PC-9 (cell line): ENCODE measurements at places on chromosomes 11 and 22. TPM values are rescaled to one million over a fixed set of nuclear protein-coding genes. Genes with fewer than 3 reads are reported as not detected.

C1QTNF4 gene
- 0.22 and 0.63 TPM in 2 replicates for total RNA-seq

NAALAD2 gene
- total RNA-seq, result not detected in 2 replicates

PDGFB gene
- total RNA-seq, result 35.5 and 39.7 TPM in 2 replicates

OR51B5 gene
- 1.2 and 2.7 TPM in 2 replicates for total RNA-seq

ISX gene
- not detected in 2 replicates for total RNA-seq

OR52H1 gene
- not detected in 2 replicates for total RNA-seq

SCARF2 gene
- total RNA-seq, result 0.52 and 1.7 TPM in 2 replicates

TECTA gene
- total RNA-seq, result 0.04 TPM in 1 of 2 replicates, not detected in the other

CBLIF gene
- not detected in 2 replicates for total RNA-seq

FOLR1 gene
- 4.7 and 5.0 TPM in 2 replicates for total RNA-seq

SYT9 gene
- total RNA-seq, result not detected in 2 replicates

ZNF215 gene
- total RNA-seq, result 2.0 and 2.6 TPM in 2 replicates

KCNK4 gene
- 0.53 and 0.57 TPM in 2 replicates for total RNA-seq

IGLL1 gene
- not detected in 2 replicates for total RNA-seq

APOA4 gene
- not detected in 2 replicates for total RNA-seq

AMOTL1 gene
- 48.0 and 60.5 TPM in 2 replicates for total RNA-seq

RPS19BP1 gene
- total RNA-seq, result 60.7 and 94.3 TPM in 2 replicates

F2 gene
- 0.20 TPM in 1 of 2 replicates, not detected in the other for total RNA-seq

HARBI1 gene
- 6.6 and 8.0 TPM in 2 replicates for total RNA-seq

OR5AR1 gene
- not detected in 2 replicates for total RNA-seq

CRYBB2 gene
- 1.0 TPM in 2 replicates for total RNA-seq

PTPRJ gene
- total RNA-seq, result 43.3 and 43.7 TPM in 2 replicates

SLC22A8 gene
- total RNA-seq, result not detected in 2 replicates

BIK gene
- total RNA-seq, result 10.6 and 14.5 TPM in 2 replicates

SLC25A18 gene
- 0.48 and 0.57 TPM in 2 replicates for total RNA-seq

CARD18 gene
- total RNA-seq, result not detected in 2 replicates

VSIG10L2 gene
- not detected in 2 replicates for total RNA-seq

CALCA gene
- not detected in 2 replicates for total RNA-seq

FBXO3 gene
- total RNA-seq, result 28.3 and 32.9 TPM in 2 replicates

GRAP2 gene
- not detected in 2 replicates for total RNA-seq

TBX1 gene
- total RNA-seq, result 0.74 and 2.4 TPM in 2 replicates

ART5 gene
- total RNA-seq, result not detected in 2 replicates

MRGPRX3 gene
- total RNA-seq, result not detected in 2 replicates

BTBD18 gene
- total RNA-seq, result not detected in 2 replicates

DRD2 gene
- not detected in 2 replicates for total RNA-seq

LRP5 gene
- 112 and 129 TPM in 2 replicates for total RNA-seq

CTTN gene
- 533 and 570 TPM in 2 replicates for total RNA-seq

PKDREJ gene
- not detected in 2 replicates for total RNA-seq
